ENCODE measurements at places on chromosomes 13 and 19.

DNA sequence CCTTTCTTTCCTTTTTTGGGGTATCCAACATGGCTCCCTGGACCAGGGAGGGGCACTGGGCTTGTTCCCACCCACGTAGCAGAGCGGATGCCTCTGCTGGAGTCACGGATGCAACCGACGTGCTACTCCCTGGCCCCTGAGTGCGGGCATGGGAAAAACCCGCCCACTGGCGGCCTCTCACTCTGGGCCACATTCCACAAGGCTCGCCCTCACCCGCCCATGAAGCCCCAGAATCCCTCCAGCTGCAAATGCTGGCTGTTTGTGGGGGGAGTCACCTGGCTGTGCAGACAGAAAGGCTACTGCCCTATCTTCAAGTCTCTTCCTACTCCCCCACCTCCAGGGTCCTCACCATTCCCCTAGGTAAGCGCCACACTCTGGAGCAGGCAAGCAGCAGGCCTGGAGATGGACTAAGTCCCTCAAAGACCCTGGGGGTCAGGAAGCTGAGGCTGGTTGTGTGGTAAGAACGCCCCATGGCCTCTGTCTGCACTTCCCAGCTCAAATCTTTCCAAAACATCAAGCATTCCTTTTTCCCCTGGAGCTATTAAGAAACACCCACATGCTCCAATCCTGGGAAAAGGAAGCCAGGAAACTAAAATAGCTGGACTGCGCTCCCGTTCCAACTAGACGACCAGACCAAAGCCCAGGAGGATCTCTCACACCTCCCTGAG is 17.9 kb upstream of the EPHX3 start:
- no peak for DNase-seq

GRCh38 chr19:46147791-46148288 is at the start of gene IGFL2:
Gene IGFL2, plus strand, starts transcription at chr19:46148238. Its CDS starts 41 bp downstream, at chr19:46148279.
- no peak for DNase-seq

GRCh38 chr13:50809133-50810090 is 34.1 kb downstream of the DLEU7 start:
- no peak for DNase-seq

- no peak for DNase-seq
Observed at GRCh38 chr19:5977222-5977784, 637 bp downstream of the RANBP3 start.

DNA sequence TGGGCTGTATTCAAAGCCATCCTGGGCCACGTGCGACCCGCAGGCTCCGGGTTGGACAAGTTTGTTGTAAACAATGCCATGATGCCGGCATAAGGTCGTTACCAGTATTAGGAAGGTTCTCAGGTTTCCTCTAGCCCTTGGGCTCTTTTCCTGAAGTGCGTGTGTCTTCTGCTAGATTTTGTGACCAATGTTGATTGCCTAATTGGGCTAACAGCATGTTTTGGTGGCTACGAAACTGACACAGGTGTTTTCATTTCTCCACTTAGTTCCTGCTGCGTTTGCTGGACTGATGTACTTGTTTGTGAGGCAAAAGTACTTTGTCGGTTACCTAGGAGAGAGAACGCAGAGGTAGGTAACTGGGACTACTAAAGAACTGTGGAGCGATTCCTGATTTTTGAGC is 20.3 kb downstream of the ALOX5AP start:
- DNase-seq = no peak

- no peak for DNase-seq
Observed at GRCh38 chr13:30872276-30872594, 33.8 kb upstream of the MEDAG start.

DNA sequence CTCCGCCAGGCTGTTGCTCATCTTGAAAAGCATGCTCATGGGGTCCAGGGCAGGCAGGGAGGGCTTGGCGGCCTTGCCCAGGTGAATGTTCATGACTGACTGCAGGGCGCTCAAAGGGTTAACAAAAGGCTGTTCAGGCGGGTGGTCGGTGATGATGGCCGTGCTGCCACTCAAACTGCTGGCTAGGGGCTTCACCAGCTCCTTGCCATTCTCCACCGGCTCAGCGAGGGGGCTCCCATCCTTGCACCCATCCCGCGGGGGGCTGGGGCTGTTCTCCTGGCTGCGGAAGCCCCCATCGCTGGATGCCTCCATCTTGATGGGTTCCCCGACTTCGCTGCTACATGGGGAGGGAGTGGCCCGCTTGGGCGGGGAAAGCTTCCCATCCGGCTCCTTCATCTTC is 71.7 kb downstream of the TSHZ3 start:
- no peak for DNase-seq

DNA sequence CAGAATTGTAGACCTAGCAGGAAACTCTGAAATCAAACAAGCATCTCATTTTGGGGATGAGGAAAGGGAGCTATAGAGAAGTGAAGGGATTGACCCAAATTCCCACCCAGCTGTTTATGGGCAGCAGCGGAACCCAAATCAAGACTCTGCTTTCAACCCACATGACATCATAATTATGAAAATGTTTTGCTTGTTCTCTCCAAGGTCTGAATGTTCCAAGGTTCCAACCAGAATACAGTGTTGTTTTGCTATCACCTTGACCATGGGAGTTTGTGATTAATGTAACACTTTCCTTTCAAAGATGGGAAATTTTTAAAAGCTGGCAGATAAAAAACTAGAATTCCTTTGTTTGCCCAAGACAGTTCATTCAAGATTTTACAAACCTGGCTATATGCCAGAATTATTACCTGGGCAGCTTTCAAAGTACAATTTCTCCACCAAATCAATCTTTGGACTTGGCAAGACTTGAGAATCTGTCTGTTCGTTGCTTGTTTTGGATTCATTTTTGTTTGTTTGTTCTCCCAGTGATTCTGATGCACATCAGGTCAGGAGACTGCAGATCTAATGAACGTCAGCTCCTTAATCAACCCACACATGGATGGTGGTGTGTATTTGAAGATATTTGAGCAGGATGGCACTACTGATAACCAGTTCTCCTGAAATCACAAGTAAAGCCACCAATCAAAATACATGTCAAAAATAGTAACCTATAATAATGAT is 322.7 kb downstream of the FOXO1 start:
- no peak for DNase-seq

DNA sequence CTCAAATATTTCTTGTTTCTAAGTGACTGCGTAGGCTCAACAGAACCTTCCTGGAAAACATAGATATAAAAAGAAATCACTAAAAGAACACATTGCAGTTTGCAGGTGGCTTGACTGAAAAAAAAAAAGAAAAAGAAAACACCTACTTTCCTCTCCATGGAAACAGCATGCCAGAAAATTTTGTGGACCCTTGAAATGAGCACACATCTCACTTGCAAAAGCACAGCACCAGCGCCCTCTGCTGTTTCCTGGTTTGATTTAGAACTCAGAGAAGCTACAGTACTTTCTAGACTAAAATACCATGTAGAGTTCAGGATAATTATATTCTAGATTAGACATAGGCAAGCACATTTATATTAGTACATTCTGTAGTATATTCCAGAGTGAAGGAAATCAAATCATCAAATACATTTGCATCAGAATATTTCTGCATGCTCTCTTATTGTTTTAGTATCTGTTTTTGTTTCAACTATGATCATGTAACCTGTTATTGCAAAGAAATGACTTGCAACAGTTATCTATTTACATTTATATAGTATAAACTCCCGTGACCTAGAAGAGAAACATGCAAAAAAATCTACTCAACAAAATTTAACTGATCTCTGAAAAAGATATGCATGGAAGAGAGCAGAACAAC is 22.3 kb upstream of the XPO4 start:
- peak; percentile 74 for DNase-seq
